ENCODE measurements at places on chromosomes 2 and 18.

DNA sequence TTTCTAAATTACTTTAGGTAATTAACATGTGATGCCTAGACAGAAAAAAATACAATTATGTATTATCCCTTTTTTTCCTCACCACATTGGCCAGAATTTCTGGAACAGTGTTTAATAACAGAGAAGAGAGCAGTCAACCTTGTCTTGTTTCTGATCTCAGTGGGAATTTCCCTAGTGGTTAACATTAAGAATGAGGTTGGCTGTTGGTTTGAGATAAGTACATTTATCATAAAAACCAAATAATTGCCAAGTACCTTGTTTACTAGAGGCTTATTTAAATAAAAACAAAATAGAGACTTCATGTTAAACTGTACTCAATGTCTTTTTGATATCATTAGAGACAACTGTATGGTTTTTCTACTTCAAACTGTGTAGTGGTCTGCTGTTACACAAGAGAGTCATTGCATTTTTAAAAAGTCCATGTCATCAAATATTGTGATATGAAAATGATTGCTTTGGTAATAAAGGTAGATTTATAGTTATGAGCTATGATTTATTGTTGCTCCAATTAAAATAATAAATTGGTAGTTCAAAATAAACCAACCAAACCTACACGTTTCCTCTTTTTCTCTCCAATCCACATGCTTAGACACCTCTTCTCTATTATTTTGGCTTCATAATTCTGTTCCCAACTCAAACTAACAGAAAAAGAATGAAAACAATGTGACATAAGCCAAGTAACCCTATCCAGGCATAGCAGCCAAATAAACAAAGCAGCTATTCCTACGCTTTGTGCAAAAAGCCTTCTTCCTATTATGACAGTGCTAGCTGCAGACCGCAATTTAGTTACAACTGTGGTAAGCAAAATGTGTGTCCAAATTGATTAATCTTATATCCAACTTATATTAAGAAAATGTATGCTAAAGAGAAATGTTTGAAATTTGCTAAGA, 20.9 kb upstream of the TANK start:
- DNase-seq, result no peak

DNA sequence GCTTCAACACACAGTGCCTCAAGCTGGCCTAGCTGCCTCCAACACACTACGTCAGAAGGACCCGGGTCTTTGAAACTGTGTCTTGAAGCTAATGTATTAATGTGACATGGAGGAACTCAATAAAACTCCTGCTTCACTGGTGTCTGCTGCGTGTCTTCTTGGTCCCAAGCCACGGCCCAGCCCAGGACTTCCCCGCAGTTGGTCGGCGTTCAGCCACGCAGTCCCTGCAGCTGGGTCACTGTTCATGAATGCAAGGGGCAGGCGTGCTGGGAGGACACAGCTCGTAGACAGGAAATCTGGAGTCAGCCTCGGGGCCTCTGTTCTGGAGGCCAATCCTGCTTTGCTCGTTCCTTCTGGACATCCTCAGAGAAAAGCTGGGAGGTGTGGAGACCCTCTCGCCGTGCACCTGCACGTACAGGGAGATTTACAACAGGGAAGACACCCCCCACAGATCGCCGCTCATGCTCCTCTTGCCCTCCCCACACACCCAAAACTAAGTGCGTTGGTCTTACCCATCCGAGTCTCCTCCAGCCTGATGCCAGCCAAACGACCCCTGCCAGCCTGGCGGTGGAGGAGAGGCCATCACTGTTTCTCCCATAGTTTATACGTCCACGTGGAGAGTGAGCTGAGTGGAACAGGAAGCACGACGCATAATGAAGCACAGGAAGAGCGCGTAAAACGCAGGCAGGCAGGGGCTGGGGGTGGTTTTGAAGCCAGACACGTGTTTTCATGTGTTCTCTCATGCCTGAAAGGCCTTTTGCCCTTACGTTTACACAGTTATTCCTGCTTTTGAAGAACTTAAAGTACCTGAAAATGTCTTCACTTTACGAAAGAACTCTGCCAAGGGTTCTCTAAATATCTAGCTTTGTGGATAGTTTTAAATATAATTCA, 39.7 kb downstream of the ADI1 start:
- DNase-seq, result no peak

GRCh38 chr18:64185987-64186386, 37.1 kb upstream of the LINC00305 start:
- no peak for DNase-seq

DNA sequence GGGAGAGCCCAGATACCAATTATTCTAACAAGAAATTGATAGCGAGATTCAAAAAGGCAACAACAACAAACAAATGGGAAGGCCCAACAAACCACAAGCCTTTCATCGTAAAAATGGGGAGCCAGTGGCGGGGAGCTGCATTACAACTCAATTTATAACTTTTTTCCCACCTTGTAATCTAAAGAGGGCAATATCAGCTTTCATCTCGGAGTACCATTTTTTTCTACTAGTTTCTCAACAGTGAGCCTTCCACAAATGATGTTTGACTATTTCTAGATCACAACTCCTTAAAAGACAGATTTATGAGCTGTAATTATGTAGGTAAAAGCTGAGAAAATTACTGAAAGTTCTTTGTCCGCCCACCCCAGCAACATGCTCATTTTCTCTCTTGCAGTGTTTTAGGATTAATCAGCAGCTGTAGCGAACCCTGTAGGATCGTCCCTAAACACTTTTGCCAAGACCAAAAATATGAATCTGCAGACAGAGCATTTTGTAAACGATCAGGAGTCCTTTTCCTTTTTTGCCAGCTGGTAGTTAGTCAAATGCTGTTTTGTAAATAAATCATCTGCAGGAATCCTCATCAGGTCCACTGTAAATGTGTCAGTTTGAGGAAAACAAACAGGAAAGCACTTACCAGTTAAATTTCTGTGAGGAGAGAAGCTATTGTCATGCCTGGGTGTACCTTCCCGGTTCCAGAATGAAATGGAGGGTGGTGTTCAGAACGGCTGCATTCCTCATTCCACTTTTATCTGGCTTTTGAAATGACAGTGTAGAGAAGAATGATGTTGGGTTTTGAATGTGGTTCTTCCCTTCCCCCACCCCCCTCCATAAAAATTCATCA, 53.2 kb downstream of the EEF1B2 start:
- peak; percentile 2 for DNase-seq

- no peak for DNase-seq
These were observed 46.2 kb downstream of the ARMC9 start for GRCh38 chr2:231244382-231245248.

- DNase-seq, result no peak
These were observed 69.3 kb upstream of the FN1 start for GRCh38 chr2:215505044-215505786.

GRCh38 chr2:3189076-3189591, 188.5 kb downstream of the EIPR1 start:
- no peak for DNase-seq

DNA sequence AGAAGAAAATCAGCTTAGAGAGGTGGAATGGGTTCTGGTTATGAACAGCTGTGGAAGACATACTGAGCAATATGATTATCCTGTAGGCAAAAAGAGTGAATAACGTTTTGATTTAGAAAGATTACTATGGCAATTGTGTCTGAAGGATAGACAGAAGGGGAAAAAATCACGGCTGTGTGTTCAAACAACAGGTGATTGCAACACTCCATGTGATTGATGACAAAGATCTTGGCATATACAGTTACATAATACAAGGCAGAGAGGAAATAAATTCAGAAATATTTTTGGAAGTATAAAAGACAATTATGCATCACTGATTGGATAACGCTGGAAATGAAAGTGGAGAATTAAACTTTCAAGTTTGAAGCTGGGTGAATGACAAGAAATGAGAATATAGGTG, 58.5 kb upstream of the KCNJ3 start:
- no peak for DNase-seq

DNA sequence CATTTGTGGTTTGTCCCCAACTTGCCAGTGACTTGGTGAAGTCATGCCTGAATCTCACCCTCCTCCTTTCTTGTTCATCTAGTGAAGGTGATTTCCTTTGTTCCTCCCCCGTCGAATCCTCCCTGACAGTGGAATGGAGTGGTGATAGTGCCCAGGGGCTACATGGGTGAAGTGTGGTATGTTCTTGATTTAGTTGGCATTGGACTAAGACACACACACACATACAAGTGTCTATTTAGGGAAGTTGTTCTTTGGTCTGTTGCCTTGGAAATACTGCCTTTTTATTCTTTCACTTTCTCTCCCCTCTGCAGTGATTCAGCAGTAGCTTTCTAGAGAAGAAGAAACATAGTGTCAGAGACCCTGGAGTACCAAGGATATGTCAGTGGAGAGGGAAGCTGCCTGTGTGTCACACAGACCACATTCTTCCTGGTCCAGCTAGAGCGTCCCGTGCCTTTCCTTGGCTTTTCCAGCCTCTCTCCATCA, 10.9 kb downstream of the INPP4A start:
- no peak for DNase-seq

DNA sequence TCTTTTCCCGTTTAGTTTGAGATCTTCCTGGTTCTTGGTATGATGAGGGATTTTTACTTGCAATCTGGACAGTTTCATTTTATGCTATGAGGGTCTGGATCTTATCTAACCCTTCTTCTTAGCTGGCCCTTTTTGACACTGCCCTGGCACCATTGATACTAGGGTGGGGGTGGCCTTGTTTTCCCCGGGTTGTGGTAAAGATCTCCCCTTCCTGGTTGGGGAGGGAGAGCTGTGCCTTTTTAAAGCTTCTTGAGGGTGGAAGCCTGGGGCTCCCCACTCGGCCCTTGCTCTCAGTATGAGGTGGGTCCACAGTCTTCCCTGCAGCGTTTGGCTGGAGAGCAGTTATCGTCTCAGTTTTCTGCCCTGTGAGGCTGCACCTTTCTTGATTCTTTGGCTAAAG, 66.1 kb downstream of the ASB1 start:
- no peak for DNase-seq

GRCh38 chr2:49598231-49598630, 443.9 kb upstream of the FSHR start:
- DNase-seq, result no peak

GRCh38 chr2:10028407-10028987, 14.9 kb upstream of the KLF11 start:
- no peak for DNase-seq

DNA sequence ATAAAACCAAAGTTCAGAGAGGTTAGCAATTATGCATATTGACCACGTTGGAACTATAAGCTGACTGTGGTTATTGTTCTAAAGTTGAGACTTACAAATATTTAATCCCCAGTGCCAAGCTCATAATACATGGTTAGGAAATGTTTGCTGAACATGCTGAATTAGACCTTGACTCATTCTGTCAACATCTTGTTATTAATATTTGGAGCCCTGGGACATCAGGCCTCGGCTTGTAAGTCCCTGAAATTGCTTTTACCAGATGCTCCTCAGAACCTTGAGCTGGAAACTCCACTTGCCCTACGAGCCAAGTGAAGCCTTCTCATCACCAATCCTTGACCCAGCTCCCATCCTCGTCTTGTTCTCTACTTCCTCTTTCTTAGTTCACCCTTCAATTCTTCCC, 21.2 kb downstream of the DYNAP start:
- no peak for DNase-seq

DNA sequence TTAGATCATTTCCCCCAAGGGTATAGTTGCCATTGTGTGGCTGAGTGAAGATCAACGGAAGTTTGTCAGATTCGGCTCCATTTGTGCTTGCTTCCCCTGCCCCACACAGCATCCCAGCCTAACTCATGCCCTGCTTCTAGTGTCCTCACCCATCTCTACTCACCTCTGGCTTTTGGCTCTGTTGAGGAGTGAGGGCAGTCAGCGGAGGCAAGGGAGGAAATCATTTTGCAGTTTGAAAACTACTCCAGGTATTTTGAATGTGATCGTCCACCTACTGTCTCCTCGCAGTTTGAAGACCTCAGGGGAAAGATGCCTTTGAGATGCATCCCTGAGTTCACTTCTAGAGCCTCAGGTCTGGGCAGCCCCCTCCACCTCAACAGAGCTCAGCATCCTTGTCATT, 116.3 kb downstream of the FEZ2 start:
- DNase-seq, result no peak

- no peak for DNase-seq
These were observed 2.2 kb upstream of the SERPINB12 start for GRCh38 chr18:63539904-63540510.

- DNase-seq, result no peak
These were observed 84.2 kb upstream of the MAPK4 start for GRCh38 chr18:50475538-50476193.
